NCI-H774 (cell line): ENCODE measurements at places on chromosomes 6 and 20.

GRCh38 chr6:16901782-16902181, 140.5 kb upstream of the ATXN1 start:
- no peak for DNase-seq

DNA sequence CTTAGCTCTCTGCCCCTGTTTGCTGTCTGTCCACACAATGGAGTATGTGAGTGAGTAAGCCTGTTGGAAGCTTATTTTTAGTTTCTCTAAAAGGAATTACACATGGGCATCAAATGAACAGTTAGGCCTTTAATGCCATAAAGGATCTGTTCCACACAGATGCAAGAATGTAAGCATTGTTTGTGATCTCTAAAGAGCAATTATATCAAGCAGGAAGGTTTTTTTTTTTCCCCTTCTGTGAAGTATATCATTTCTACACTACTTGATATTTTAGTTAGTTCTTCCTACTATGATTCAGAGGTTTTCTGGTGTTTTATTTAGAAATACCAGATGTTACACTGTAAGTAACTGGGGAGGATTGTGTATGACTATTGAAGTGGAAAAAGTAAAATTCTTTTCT, 627.5 kb downstream of the COL12A1 start:
- no peak for DNase-seq

GRCh38 chr6:160734627-160735026, 32.6 kb downstream of the PLG start:
- no peak for DNase-seq

- no peak for DNase-seq
Observed at GRCh38 chr6:76810286-76810685, 653.0 kb downstream of the HTR1B start.

DNA sequence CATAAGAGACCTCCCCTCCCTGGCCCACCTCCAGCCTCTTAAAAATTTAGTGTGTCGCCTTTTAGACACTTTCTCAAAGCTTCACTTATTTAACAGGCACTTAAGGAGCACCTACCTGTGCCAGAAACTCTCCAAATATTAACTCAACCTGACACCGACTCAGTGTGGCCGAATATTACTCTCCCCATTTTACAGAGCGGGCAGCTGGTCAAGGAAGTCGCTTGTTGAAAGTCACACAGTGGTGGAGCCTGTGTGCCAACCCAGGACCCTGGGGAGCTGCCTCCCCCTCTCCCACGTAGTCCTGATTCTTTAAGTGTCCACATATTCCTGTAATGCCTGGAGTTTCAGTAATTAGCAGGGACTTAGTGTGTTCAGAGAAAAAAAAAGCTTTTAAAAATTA, 1.0 kb upstream of the PMEPA1 start:
- DNase-seq, result no peak

DNA sequence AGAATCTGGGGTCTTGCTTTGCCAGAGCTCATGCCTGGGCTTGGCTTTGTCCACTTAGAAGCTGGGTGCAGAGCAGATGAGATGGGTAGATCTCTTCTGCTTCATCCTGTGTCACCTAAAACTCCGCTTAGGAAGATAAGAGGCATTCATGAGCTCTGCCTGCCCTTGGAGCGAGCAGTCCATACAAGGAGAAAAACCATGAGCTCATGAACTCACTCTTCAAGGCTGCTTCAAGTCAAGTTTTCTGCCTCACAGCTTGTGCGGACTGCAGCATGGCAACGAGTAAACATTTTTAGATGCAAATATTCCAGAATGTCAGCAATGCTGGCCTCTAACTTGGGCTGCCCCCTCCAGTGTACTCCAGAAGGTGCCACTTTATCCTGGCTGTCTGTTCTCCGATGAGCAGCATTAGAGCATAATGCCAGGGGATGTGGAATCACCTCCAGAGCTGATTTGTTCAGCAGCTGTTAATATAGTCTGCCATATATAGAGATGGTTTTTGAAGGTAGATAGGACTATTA, 10.7 kb upstream of the UQCC2 start:
- no peak for DNase-seq

GRCh38 chr6:33116841-33117711, 41.3 kb downstream of the HLA-DPB1 start:
- no peak for DNase-seq

DNA sequence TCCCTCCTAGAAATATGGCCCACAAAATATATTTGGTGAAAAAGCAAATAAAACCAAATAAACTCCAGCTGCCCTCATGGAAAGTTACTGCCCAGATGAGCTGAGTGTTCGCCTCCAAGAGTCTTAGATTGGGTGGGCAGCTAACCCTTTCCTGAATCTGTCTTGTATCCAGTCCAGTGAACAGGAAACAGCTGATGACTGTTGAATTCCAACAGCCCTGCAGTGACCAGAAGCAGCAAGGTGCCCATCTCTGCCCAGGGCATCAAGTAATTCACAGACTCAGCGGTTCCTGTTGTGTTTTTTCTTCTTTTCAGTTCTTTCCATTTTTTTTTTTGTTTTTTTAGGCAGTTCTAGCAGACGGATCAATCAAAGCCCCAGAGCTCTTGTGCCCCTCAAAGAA, 199.2 kb downstream of the UBE3D start:
- DNase-seq, result no peak

DNA sequence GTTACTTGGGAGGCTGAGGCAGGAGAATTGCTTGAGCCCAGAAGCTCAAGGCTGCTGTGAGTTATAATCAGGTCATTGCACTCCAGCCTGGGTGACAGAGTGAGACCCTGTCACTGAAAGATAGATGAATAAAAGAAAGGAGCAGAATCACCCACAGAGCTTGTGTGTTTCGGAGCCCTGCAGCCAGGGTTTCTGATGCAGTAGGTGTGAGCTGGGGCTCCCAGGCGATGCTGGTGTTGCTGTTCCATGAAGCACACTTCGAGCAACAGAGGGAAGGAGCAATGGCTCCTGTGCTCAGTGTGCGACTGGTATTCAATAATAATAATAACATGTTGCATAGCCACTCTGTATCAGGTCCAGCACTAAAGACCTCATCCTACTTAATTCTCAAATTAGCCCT, 197.5 kb upstream of the CST7 start:
- no peak for DNase-seq

DNA sequence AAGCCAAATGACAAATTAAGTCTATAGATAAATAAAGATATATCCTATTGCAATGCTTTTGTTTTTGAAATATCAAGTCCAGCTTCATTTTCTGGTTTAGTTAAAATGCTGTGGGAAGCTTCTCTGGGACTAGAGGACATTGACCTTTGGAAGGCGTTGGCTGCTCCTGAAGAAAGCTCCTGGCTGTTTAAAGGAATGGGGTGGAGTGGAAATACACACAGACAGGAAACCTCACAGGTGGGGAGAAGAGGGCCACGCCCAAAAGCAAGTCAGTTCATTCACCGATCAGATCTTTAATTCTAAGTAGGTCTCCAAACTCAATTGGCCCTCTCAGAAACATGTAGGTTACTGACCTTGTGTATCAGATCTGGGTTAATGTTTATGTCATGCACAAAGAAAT, 59.6 kb downstream of the SPTLC3 start:
- no peak for DNase-seq

GRCh38 chr6:48109944-48110343, 1.1 kb downstream of the PTCHD4 start:
- DNase-seq, result no peak

DNA sequence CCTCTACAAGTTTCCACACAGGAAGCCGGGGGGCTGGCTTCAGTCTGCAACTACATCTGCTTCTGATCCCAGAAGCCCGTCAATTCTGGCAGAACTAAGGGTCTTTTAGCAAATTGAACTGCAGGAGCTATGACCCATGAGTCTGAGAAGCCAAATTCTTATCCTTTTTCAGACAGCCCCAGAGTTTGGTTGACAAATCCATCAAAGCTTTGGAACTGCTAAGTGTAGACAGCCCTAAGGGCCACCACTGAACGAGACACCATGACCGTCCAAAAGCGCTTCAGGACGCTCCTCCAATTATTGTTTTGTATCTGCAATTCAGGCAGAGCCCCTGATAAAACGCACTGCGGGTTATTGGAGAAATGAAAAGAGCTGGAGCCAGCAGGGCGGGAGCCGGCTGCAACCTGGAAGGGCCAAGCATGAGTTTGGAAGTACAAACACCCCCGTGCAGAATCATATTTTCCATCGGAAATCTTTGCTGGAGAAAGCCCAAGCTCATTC, 67.1 kb downstream of the GNAS-AS1 start:
- no peak for DNase-seq

GRCh38 chr6:147551976-147552375, 43.5 kb downstream of the SAMD5 start:
- no peak for DNase-seq

- no peak for DNase-seq
Observed at GRCh38 chr20:20489648-20490341, 121.9 kb downstream of the INSM1 start.

DNA sequence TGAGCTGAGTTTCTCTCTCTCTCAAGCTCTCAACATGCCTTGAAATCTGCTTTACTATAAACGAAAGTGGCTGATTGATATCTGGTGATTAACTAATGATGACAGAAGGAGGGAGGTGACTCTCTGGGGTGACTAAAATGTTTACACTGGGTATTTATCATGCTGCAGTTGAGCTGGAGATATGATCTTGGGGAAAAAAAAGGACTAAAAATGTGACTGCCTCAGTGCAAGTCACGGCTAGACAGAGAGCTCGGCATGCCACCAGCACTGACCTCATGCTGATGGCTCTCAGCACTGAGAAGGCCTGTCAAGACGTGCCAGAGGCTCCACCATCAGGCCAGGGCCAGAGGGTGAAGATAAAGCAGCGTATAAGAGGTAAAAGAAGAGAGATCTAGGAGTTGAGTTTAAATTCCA, 103.1 kb upstream of the SPACA1 start:
- DNase-seq, result no peak

DNA sequence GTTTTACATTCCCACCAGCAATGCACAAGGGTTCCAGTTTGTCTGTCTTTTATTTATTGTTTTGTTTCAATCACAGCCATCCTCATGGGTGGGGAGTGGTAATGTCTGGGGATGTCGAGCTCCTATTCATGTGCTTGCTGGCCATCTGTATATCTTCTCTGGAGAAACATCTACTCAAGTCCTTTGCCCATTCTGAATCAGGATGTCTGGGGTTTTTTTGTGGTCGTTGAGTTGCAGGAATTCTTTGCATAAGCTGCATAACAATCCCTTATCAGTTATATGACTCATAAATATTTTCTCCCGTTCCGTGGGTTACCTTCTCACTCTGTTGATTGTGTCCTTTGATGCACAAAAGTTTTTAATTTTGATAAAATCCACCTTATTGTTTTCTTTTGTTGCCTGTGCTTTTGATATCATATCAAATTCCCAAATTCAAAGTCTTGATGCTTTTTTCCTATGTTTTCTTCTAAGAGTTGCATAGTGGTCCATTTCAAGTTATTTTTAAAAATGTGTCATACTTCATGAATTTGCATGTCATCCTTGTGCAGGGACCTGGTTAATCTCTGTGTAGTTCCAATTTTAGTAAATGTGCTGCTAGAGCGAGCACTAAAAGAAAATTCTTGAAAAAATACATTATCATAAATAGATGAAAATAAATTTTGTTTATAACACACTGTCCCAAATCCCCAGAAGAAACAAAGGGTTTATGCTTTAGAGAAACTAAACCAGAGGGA, 54.9 kb upstream of the PDE10A start:
- no peak for DNase-seq

- DNase-seq, result no peak
Observed at GRCh38 chr6:39785281-39785680, 6.9 kb upstream of the DAAM2 start.

DNA sequence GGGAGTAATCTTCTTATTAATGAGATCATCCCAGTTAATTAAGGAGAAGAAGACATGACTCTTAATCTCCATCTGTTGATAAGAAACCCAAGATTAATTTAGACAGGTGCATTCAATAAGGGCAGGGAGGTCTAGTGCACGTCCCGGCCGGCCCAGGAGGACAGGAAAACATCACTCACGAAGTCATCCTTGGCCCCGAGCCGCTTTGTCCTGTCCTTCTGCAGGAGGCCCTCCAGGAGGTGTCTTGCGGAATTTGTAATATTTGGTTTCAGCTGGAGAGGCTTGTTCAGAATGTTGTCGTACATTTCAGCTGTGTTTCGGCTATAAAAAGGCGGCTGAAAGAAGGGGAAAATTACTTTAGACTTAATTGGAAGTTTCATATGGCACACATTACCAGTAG, 118.4 kb upstream of the SLC2A12 start:
- DNase-seq, result no peak

DNA sequence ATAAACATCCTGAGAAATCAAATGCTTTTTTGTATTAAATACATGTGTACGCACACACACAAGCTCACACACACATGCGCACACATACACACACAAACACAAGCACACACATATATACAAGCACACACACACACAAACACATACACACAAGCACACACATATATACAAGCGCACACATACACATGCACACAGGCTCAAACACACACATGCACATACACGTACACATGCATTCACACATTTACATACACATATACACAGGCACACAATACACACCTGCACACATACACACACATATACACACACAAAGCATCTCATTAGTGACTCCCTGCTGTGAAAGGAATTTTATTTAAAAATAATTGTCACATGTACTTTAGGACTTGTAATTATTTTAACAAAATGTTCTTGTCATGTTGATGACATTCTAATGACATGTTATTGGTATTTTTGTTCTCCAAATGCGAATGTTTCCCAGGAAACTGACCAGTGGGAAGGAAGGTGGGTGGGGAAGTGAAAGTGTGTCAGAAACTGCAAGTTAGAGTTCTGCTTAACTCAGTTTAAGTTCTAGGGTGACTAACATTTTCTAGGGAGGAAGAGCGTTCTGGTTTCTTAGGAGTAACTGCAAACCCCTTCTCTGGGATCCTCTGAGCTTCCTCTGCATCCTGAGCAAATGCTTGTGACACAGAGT, 113.9 kb upstream of the ZNF217 start:
- DNase-seq, result no peak

GRCh38 chr20:12171923-12172524, 254.3 kb downstream of the BTBD3 start:
- DNase-seq, result peak; percentile 68

DNA sequence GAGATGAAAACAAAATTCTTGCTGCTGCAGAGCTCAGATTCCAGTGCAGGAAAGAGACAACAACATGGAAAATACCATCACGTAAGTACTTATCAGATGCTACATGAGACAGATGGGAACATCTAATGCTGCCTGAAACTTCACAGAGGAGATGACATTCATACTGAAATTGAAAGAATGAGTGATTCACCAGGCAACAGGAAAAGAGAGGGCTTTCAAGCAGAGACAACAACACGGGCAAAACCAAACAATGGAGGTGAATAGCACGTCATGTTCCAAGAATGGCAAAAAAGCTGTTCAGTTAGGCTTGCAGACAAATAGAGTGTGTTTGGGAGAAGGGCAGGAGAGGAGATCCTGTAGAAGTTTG, 39.3 kb downstream of the GTF2H5 start:
- DNase-seq, result no peak

GRCh38 chr6:20476501-20477043, 57.7 kb upstream of the CDKAL1 start:
- DNase-seq, result no peak
